ENCODE measurements at places on chromosomes 1 and 21. TPM values are rescaled to one million over a fixed set of nuclear protein-coding genes. Genes with fewer than 3 reads are reported as not detected.
A peak's percentile ranks its signal among the peaks of the same experiment; 100 is the strongest.

DNA sequence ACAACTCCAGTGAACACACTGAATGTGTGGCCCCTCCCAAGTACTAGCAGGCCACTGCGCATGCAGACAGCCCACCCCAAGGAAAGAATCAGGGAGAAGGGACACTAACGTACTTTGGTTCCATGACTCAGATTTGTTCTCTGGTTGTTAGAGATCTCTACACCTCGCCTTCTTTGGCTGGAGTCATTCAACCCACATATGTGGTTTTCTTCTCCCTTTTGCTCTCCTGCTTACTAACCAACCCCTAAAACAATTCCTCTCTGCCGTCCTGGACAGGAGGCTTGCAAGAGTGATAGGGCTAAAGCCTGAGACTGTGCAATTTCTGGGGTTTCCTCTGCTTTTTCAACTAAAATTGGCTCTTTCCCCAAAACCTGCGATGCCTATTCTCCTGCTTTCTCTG, 5.7 kb upstream of the CD48 start:
- peaks cover 5% of the 10 kb centered on the region for H3K27me3 ChIP-seq
- no peak for DNase-seq
- no peaks in the 10 kb centered on the region for H3K4me1 ChIP-seq
- H3K36me3 ChIP-seq: no peaks in the 10 kb centered on the region
- no peak overlapping the region for H3K27ac ChIP-seq

DNA sequence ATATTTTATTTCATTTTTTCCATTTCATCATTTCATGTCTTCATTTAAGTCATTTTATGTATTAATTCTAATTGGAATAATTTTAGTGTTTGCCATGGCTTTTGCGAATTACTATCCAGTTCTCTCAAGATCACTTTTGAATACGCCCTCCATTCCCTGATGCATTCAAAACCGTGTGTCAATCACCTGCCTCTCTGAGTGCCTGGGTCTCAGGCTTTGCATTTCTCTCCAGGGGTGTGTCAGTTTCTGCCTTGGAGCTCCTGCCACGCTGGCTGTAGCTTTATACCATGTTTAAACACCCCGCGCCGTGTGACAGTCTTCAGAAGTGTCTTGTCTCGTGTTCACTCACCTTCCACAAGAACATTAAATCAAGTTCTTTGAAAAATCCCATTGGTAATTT, 7.4 kb upstream of the DNMT3L start:
- H3K4me1 ChIP-seq: no peaks in the 10 kb centered on the region
- no peak overlapping the region for H3K4me3 ChIP-seq
- no peak overlapping the region for H3K27ac ChIP-seq
- no peak for DNase-seq
- H3K36me3 ChIP-seq: no peaks in the 10 kb centered on the region

GRCh38 chr1:194487172-194487571, 1300.8 kb upstream of the B3GALT2 start:
- H3K4me1 ChIP-seq: no peaks in the 10 kb centered on the region
- H3K27ac ChIP-seq: no peak overlapping the region
- no peaks in the 10 kb centered on the region for H3K27me3 ChIP-seq

- H3K27me3 ChIP-seq: no peaks in the 10 kb centered on the region
- H3K4me1 ChIP-seq: peaks cover 33% of the 10 kb centered on the region
- DNase-seq: no peak
- H3K36me3 ChIP-seq: no peaks in the 10 kb centered on the region
These were observed 12.2 kb upstream of the CD34 start for GRCh38 chr1:207923121-207923520.

- DNase-seq: no peak
- no peaks in the 10 kb centered on the region for H3K4me1 ChIP-seq
These were observed 101.3 kb upstream of the HMCN1 start for GRCh38 chr1:185632659-185633423.

AMY1B gene
- polyA plus RNA-seq: not detected

MROH7 gene
- polyA plus RNA-seq: 0.06 TPM

GRCh38 chr1:175319912-175320230, 127.3 kb upstream of the KIAA0040 start:
- no peaks in the 10 kb centered on the region for H3K36me3 ChIP-seq
- H3K4me3 ChIP-seq: no peak overlapping the region
- no peak overlapping the region for H3K27ac ChIP-seq
- DNase-seq: no peak
- peaks cover 2% of the 10 kb centered on the region for H3K27me3 ChIP-seq
- H3K4me1 ChIP-seq: peaks cover 12% of the 10 kb centered on the region

LRRIQ3 gene
- polyA plus RNA-seq: 0.16 TPM

DNA sequence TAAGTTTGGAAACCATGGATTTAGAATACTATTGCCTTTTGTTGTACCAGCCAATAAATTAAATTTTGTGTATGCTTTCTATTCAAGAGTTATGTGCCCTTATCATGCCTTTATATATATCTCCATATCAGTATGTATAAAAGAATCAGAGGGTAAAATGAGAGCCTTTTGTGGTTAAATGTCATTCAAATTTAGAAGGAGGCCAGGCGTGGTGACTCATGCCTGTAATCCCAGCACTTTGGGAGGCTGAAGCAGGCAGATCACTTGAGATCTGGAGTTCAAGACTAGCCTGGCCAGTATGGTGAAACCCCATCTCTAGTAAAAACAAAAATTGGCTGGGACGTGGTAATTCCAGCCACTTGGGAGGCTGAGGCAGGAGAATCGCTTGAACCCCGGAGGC, 88.9 kb downstream of the XPR1 start:
- no peaks in the 10 kb centered on the region for H3K4me1 ChIP-seq
- H3K27ac ChIP-seq: no peak overlapping the region
- DNase-seq: no peak
- H3K36me3 ChIP-seq: no peaks in the 10 kb centered on the region
- no peak overlapping the region for H3K4me3 ChIP-seq

GRCh38 chr1:22454476-22455056, 2.9 kb downstream of the ZBTB40 start:
- no peak overlapping the region for H3K27ac ChIP-seq
- no peak for DNase-seq
- H3K36me3 ChIP-seq: no peaks in the 10 kb centered on the region
- no peaks in the 10 kb centered on the region for H3K27me3 ChIP-seq

DNA sequence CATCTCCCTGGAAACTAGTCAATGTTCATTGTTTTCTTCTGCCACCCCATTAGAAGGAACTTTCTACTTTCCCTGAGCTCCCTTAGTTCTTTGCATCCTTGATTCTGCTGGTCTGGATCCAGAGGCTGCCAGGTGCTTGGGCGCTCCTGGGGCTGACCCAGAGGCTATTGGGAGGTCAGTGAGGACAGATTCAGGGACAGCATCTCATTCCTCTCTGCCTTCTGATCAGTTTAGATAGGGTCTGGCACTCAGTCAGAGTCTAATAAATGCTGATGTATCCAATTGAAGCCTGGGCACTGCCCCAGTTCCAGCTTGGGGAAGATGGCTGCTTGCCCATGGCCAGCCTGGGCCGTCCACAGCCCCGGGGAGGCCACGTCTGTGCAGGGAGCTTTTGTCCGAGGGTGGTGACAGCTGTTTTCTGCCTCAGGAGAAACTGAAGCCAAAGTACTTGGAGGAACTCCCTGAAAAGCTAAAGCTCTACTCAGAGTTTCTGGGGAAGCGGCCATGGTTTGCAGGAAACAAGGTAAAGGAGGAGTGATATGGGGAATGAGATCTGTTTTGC, 2.3 kb downstream of the GSTM1 start:
- no peak overlapping the region for H3K27ac ChIP-seq
- no peaks in the 10 kb centered on the region for H3K4me1 ChIP-seq
- H3K36me3 ChIP-seq: no peaks in the 10 kb centered on the region

DNA sequence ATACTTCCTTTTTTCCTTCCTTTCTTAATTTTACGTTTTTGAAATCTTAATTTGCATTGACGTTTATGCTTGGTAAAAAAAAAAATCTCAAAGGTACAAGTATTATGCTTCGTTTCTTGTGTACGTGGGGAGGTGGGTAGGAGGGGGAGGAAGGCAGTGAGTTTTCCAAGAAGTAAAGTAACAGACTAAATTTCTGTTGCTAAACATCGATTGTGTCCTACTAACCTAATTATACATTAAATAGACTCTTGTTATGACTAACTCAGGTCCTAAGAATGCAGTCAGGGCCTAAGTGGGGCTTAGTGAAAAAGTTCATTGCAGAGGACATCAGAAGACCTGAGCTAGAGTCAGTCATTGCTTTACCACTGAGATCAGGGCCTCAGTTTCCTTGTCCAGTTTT, 17.5 kb downstream of the NEK7 start:
- peaks cover 13% of the 10 kb centered on the region for H3K4me1 ChIP-seq
- H3K27ac ChIP-seq: no peak overlapping the region
- H3K27me3 ChIP-seq: no peaks in the 10 kb centered on the region
- no peaks in the 10 kb centered on the region for H3K36me3 ChIP-seq
- DNase-seq: no peak

GRCh38 chr1:109622895-109623294, 3.3 kb downstream of the AMPD2 start:
- no peak for DNase-seq
- H3K36me3 ChIP-seq: no peaks in the 10 kb centered on the region
- H3K4me3 ChIP-seq: no peak overlapping the region
- H3K27me3 ChIP-seq: no peaks in the 10 kb centered on the region
- H3K27ac ChIP-seq: no peak overlapping the region
- peaks cover 28% of the 10 kb centered on the region for H3K4me1 ChIP-seq

GRHL3 gene
- not detected for polyA plus RNA-seq

- no peak for DNase-seq
- no peaks in the 10 kb centered on the region for H3K36me3 ChIP-seq
- no peak overlapping the region for H3K27ac ChIP-seq
- H3K4me3 ChIP-seq: no peak overlapping the region
- no peaks in the 10 kb centered on the region for H3K27me3 ChIP-seq
These were observed 174.3 kb upstream of the DUSP10 start for GRCh38 chr1:221916176-221916575.

- no peaks in the 10 kb centered on the region for H3K27me3 ChIP-seq
- H3K4me3 ChIP-seq: no peak overlapping the region
- no peak overlapping the region for H3K27ac ChIP-seq
These were observed 647.7 kb downstream of the PTPRU start for GRCh38 chr1:29883986-29884385.

- H3K36me3 ChIP-seq: no peaks in the 10 kb centered on the region
- no peaks in the 10 kb centered on the region for H3K27me3 ChIP-seq
- no peak overlapping the region for H3K27ac ChIP-seq
- no peaks in the 10 kb centered on the region for H3K4me1 ChIP-seq
- H3K4me3 ChIP-seq: no peak overlapping the region
These were observed 102.6 kb upstream of the ZNF644 start for GRCh38 chr1:91124290-91124985.

GRCh38 chr1:192698731-192699130, 62.8 kb downstream of the RGS13 start:
- no peak overlapping the region for H3K27ac ChIP-seq
- DNase-seq: no peak
- H3K4me3 ChIP-seq: no peak overlapping the region
- H3K36me3 ChIP-seq: no peaks in the 10 kb centered on the region
- H3K27me3 ChIP-seq: no peaks in the 10 kb centered on the region

PNRC2 gene
- polyA plus RNA-seq: 70.2 TPM

- no peaks in the 10 kb centered on the region for H3K36me3 ChIP-seq
- DNase-seq: no peak
- no peak overlapping the region for H3K4me3 ChIP-seq
- H3K4me1 ChIP-seq: peaks cover 2% of the 10 kb centered on the region
These were observed 41.2 kb upstream of the CYP2J2 start for GRCh38 chr1:59967780-59968179.

DNA sequence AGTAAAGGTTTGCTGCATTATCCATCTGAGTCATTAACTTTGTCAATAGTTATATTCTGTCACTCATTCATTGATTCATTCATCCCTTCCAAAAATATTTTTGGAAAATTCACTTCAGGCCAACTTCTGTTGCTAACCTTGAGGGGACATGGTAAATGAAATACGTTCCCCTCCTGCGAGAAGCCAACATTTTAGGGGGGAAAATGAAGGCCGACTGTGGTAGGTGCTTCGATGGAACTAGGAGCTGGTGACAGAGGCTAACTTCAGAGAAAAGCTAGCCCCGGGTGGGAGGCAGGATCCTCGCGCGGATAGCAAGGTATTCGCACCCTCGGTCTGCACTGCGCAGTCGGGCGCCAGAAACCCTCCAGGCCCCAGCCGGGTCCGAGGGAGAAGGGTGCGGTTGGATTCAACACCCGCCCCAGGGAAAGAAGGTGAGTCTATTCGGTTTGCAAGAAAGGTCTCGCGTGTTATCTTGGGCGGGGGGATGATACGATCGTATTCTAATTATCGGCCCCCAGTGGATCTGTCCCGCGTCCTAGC, 646 bp upstream of the RRP15 start:
- H3K4me3 ChIP-seq: peak overlapping the region; percentile 66
- no peaks in the 10 kb centered on the region for H3K27me3 ChIP-seq
- H3K36me3 ChIP-seq: no peaks in the 10 kb centered on the region
- H3K4me1 ChIP-seq: peaks cover 11% of the 10 kb centered on the region
- H3K27ac ChIP-seq: peak overlapping the region; percentile 37
- DNase-seq: no peak

- H3K4me1 ChIP-seq: no peaks in the 10 kb centered on the region
- DNase-seq: no peak
- H3K36me3 ChIP-seq: no peaks in the 10 kb centered on the region
- H3K27me3 ChIP-seq: peaks cover 23% of the 10 kb centered on the region
- H3K27ac ChIP-seq: no peak overlapping the region
These were observed 32.5 kb upstream of the COL6A2 start for GRCh38 chr21:46065215-46065913.

DNA sequence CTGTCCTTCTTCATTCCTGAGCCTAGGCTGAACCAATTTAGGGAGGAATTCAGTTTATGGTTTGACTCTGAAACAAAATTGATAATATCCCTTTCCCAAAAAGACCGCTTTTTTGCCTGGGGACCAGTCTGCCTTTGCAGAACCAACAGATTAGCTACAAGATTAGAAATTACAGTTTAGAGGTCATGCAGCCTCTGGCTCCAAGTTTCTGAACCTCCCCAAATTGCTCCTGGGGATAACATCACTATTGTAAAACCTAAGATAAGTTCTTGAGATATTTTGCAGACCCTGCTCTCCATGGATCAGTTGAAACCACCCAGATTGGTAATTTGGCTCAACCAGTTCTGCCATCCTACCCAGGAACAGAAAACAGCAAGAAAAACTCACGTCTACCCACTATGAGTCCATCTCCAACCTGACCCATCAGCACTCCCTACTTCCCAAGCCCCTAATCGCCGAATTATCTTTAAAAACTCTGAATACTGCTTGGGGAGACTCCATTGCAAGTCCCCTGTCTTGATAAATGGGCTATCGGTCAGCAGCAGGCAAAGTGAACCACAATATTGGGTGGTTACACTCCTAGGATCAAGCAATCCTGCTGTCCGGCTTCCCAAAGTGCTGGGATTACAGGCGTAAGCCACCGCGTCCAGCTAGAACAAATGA, 605 bp upstream of the RABGGTB start:
- peak overlapping the region; percentile 56 for H3K27ac ChIP-seq
- H3K4me1 ChIP-seq: peaks cover 29% of the 10 kb centered on the region
- peak overlapping the region; percentile 32 for H3K4me3 ChIP-seq
- no peaks in the 10 kb centered on the region for H3K27me3 ChIP-seq
- no peak for DNase-seq
- peaks cover 7% of the 10 kb centered on the region for H3K36me3 ChIP-seq
